ENCODE measurements at places on chromosomes 1 and 21.

GRCh38 chr1:184297244-184297750, 89.5 kb upstream of the C1orf21 start:
- DNase-seq: no peak

GRCh38 chr21:38664315-38664714, 141.4 kb upstream of the ETS2 start:
- DNase-seq: no peak

DNA sequence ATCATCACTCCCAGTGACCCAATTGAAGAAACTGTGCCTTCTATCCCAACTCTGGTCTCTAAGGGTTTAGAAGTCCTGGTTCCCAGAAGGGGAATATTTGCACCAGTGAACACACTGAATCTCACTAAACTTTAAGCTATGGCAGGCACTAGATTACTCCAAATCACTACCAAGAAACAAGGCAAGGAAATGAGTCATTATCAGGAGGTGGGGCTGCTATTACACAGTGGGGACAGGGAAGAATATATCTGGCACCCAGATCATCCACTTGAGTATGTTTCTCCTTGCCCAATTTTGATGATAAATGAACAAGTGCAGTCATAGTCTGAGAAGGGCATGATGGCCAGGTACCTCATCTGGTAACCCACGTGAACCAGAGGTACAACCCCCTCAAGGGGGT, 7.0 kb downstream of the MRPL9 start:
- DNase-seq: no peak

- DNase-seq: no peak
Observed at GRCh38 chr1:226577401-226578180, 29.0 kb downstream of the STUM start.

GRCh38 chr1:36669262-36669661, 186.5 kb upstream of the CSF3R start:
- DNase-seq: no peak

GRCh38 chr1:184625271-184625670, 129.4 kb downstream of the EDEM3 start:
- DNase-seq: no peak

GRCh38 chr1:58902830-58903513, 119.1 kb upstream of the JUN start:
- no peak for DNase-seq

DNA sequence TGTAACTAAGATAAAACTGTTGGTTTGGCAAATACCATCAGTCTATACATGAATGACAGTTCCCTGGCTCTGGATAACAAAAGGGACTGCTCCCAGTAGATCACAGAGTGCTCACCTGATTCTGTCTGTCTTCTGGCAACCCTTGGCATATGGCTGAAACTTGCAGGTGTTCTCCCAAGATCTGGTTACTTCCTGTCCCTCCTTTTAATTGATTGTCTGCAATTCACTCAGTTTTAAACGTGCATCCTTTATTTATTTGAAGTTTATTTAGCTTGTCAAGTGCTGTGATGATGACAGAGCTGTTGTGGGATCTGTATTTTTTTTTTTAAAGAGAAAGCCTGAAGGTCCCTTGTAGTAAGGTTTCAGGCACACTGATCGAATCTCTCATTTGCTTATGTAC, 3.4 kb downstream of the KCNA3 start:
- no peak for DNase-seq

GRCh38 chr1:100556925-100557605, 19.1 kb downstream of the GPR88 start:
- no peak for DNase-seq

DNA sequence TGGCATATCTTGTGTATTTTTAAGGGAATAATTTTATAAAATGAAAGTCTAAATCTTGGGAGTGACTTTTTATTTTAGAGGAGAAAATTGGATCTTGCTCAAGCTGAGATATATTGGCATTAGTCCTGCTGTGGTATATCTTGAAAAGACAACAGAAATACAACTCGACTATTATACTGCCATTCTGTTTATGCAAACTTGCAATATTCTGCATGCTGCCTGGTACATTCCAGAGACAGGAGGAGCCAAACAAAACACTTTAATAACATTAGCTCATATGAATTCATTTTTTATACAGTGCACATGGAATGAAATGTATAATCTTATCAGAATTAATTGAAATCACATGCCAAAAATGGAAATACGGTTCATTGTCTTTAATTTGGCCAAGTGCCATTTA, 176.0 kb upstream of the NRIP1 start:
- DNase-seq: no peak

- DNase-seq: no peak
Observed at GRCh38 chr21:45039317-45040156, 34.8 kb upstream of the ADARB1 start.

- DNase-seq: no peak
Observed at GRCh38 chr1:89429062-89429461, 65.2 kb downstream of the GBP6 start.

GRCh38 chr1:107250169-107250568, 109.3 kb downstream of the NTNG1 start:
- DNase-seq: no peak

- no peak for DNase-seq
Observed at GRCh38 chr1:117681093-117681900, 75.4 kb downstream of the TENT5C start.

DNA sequence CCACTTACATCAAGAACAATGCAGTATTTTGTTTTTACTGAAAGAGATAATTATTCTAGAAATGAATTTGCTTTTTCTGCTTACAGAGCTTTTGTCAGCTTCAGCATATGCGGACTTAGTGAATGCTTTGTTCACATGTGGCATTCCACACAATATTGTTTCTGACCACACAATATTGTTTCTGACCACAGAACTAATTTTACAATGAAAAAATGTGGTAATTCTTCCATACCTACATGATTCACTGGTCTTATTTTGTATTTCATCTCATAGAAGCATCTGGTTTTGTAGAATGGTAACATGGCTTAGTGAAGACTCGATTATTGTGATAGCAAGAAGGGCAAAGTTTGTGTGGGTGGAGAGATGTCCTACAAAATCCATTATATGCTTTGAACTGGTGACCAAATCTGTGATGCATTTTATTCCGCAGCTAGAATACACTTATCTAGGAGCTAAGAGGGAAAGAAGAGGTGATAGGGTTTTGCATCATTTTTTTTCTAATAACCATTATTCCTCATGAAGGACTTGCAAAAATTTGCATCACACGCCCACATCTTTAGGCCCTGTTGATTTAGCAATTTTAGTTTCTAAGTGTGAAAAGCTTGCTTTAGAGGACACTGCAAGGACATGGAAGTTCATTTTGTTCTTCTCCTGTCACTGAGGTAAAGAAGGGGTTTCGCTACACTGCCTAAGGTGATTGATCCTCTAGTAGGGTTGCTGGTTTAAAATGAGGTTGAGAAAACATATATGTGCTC, 75.3 kb downstream of the HLX start:
- no peak for DNase-seq

GRCh38 chr1:10475510-10475909, 760 bp downstream of the PEX14 start:
- DNase-seq: no peak

DNA sequence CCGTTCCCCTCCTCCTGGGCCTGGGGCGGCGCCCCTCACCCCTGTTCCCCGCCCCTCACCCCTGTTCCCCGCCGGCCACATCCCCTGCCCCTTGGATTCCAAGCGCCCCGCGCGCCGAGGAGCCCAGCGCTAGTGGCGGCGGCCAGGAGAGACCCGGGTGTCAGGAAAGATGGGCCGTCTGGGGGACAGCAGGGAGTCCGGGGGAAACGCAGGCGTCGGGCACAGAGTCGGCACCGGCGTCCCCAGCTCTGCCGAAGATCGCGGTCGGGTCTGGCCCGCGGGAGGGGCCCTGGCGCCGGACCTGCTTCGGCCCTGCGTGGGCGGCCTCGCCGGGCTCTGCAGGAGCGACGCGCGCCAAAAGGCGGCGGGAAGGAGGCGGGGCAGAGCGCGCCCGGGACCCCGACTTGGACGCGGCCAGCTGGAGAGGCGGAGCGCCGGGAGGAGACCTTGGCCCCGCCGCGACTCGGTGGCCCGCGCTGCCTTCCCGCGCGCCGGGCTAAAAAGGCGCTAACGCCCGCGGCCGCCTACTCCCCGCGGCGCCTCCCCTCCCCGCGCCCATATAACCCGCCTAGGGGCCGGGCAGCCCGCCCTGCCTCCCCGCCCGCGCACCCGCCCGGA, at the start of gene TP73:
TSS of gene TP73 (plus strand) at position 587 of the 618 bp plus-strand sequence. CDS start 29,850 bp downstream, outside the sequence.
- no peak for DNase-seq

DNA sequence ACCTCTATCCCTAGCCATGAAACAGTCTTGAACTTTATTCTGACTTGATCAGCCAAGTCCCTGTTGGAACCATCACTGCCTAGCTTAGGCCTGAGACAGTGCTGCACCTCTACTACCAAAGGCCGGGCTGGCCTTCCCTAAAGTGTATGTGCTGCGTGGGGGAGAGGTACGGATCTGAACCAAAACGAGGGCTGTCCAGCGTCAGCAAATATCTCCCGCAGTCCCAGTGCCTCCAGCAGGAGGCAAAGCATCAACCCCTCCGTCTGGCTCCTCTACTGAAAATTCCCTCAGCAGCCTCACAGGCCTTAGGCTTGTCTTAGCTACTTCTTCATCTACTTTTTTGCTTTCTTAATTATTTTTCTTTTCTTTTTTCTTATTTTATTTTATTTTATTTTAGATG, 33.3 kb upstream of the KIF26B start:
- no peak for DNase-seq

DNA sequence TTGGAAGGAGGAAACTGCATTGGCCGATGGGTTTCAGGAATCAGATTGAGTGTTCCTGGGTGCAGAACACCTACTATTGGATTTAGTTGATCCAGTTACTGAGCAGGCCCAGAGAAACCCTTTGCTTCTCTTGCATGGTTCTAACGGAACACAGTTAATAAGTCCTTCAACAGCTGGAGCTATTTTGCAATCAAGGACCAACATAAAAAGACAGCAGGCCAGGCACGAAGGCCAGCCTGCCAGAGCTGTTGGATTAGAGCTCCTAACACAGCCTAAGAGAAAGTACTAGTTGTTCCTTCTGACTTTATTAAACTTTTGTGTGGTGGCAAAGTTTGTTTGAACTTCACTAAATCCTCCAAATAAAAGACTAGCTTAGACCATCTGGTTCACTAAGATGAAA, 148.0 kb upstream of the LMO4 start:
- DNase-seq: no peak

- DNase-seq: no peak
Observed at GRCh38 chr1:186326009-186326408, 49.0 kb downstream of the TPR start.

DNA sequence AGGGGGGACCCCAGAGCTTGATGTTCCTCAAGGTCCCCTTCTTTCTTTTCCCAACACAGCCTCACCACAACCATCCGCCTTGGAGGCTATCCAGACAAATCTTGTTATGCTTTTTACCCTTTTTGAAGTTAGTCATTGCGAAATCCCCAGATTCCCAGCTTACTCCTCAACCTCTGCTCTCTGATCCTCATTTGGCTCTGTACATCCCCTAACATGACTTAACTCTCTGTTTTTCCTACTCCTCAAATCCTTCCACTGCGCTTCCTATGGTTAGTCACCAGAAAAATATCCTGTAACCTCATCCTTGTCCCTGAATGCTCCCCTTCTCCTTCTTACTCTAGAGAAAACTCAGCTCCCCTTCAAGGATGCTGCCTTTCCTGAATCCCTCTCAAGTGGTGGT, 189.1 kb upstream of the POU3F1 start:
- DNase-seq: no peak

- peak; percentile 6 for DNase-seq
Observed at GRCh38 chr1:98849969-98850636, 154.6 kb downstream of the PLPPR5 start.

DNA sequence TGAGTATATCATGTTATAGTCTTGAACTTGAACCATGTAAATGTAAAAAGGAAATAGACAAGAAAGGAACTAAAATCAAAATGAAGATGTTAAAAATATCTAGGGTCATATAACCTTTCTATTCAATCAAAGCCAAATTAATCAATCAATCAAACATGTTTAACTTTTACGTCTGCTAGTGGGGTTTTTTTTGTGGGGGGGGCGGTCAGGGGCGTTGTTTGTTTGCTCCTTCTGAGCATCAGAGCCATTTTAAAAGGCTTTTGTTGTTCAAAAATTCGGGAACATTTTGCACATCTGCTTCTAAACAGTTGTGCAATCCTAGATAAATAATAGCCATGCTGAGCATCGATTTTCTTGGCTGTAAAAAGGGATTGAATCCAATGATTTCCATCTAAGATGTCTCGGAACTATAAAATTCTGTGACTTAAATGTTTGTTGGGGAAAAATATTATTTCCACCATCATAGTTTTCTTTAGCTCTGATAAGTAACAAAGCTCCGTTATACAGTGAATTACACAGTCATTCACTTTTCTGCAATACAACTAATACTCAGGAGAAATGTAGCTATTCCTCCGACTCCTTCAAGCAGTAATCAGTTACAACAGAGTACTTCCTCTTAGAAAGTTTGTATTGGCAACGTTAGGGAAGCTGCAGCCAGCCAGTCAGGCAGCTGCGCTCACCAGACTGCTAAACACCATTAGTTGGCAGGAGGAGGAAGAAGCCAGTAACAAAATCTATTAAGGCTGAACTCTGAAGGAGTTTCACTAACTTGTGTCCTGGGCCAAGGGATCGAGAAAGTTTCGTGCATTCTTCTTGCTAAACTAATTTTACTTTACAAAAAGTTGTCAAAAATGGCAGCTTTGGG, 2.2 kb downstream of the SPATA6 start:
- DNase-seq: no peak

- no peak for DNase-seq
Observed at GRCh38 chr1:30713311-30713710, 10.1 kb downstream of the MATN1 start.

GRCh38 chr21:46248422-46248782, 19.8 kb upstream of the LSS start:
- DNase-seq: no peak

DNA sequence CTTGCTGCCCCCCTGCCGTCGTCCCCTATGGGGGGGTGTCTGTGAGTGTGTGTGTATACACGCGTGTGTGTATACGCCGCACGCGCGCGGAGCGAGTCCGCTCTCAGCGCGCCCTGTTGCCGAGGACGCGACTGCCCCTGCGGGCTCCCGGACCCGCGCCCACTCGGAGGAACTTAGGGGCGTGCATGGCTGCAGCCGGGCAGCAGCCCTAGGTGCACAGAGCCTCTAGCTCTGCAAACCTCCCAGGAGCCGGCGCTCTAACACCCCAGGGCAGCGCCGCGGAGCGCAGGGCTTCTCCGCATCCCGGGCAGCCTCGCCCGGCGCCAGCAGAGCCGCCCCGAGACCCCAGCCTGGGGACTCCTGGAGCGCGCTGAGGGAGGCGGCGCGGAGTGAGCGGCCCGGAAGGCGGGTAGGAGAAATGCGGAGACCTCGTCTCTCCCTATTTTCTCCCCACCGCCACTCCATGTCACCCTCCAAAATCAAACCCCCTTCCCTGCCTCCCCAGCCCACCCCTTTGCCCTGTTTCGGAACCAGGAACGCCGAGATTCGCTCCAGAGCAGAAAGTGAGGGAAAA, 574 bp downstream of the ITPKB start:
- DNase-seq: peak; percentile 39

- DNase-seq: peak; percentile 82
Observed at GRCh38 chr1:17438318-17439249, 893 bp downstream of the RCC2 start.

- DNase-seq: no peak
Observed at GRCh38 chr21:42790520-42791065, 88.7 kb downstream of the WDR4 start.

GRCh38 chr1:22530715-22531114, 32.6 kb upstream of the EPHA8 start:
- no peak for DNase-seq

- DNase-seq: no peak
Observed at GRCh38 chr1:208569181-208569580, 325.0 kb upstream of the PLXNA2 start.

Data from immature natural killer cell (primary cell).